ENCODE measurements at places on chromosomes 7 and 10.

- DNase-seq: no peak
Observed at GRCh38 chr10:52900593-52900992, 128.0 kb upstream of the MBL2 start.

DNA sequence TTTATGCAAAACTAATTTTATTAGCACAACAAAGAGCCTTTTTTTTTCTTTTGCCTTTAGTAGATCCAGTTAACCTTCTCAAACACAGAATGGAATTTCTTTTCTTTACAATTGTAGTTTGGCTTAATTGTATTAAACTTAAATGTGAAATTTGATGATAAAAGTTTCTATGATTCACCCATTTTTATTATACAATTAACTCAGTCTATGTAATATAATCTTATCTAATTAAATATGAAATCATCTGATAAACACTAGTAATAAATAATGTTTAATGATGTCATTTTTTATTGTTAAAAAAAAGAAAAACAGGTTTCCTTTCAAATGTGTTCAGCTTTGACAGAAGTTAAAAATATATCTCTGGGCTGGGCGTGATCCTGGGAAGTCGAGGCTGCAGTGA, 559.1 kb downstream of the PHTF2 start:
- no peak for DNase-seq

DNA sequence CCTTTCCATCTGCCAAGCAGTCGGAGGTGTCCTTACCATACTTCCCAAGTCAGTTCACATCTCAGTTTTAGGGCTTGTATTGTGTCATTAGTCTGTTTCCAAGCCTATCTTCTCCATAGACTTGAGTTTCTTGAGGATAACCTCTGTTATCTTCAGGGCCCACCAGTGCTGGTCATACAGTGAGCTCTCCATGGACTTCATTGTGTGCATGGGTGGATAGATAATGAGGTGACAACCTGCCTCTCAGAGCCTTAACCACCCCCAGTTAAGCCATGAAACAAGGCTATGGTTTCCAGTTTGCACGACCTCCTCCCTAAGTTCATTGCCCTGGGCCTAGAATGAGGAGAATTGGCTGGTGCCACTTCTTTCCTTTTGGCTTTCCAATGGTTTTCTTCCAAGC, 38.5 kb upstream of the WAC start:
- no peak for DNase-seq

DNA sequence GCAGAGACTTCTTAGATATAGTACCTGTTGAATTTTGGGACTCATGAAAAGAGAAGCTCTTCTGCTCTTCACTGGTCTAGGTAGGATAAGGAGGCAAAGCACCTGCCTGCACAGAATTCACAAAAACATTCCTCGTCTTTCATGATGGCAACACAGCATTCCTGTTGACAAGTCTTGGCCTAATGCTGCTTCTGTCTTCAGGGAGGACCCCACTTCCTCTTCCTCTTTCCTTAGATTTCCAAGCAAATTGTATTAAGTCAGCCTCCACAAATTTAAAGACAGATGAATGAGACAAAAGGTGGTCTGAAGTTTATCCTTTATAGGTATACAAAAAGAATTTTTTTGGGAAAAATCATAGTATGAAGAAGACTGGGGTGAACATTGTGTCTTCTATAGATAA, 64.9 kb downstream of the DNAJB9 start:
- DNase-seq: no peak

Data from ELF-1 (cell line).